ENCODE measurements at places on chromosomes 3 and 15.

- no peak for DNase-seq
Observed at GRCh38 chr15:64597477-64597822, 137.1 kb downstream of the ZNF609 start.

DNA sequence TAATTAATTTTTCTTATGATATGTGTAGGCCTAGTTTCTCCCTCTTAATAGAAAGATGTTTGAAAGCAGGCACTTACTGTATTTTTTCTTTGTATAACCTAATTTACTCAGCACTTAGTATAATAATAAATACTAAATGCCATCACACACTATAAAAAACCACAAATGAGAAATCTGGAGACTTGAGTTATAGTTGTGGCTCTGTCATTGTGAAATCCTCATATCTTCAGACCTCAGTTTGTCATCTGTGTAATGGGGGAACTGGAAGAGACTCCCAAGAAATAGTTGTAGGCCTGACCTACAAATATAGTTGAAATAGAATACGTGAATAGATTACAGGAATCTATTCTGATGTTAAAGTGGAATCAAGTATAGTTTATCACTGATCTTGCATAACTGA lies 287.6 kb upstream of the DPH6 start:
- DNase-seq, result no peak

DNA sequence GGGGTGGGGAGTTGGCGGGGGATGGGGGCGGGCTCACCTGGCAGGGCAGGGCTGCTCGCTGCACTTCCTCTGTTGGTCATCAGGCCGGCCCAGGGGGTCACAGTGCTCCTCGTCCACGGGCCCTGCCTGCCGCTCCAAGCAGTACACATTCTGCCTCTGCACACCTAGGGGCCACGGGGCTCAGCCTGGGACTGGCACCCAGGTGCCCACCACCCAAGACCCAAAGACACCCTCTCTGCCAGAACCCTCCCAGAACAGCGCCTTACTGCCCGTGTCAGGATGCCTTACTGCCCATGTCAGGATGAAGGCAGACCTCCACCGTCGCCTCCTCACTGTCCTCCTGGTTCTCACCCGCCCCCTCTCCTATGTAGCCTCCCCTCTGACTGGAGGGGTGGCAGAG lies 43.2 kb downstream of the ADAMTS7 start:
- no peak for DNase-seq

DNA sequence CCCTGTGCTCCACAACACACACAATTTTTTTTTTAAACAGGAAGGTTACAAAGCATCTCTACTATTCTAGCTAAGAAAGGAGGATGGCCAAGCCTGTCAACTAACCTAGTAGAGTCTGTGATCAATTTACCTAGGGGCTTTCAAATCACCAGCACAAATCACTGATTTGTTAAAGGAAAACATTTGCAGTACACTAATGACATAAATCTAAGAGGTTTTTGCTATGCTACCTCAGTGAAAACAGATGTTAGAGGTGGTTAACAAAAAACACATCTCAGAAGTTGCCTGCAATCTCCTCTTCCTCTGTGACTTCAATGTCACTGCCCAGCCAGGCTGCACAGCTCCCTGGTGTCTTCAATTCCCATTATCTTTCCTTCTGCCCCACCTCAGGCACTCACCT lies 72.0 kb downstream of the RAD18 start:
- DNase-seq, result no peak

- DNase-seq, result no peak
Observed at GRCh38 chr3:31294430-31295149, 238.1 kb upstream of the STT3B start.

DNA sequence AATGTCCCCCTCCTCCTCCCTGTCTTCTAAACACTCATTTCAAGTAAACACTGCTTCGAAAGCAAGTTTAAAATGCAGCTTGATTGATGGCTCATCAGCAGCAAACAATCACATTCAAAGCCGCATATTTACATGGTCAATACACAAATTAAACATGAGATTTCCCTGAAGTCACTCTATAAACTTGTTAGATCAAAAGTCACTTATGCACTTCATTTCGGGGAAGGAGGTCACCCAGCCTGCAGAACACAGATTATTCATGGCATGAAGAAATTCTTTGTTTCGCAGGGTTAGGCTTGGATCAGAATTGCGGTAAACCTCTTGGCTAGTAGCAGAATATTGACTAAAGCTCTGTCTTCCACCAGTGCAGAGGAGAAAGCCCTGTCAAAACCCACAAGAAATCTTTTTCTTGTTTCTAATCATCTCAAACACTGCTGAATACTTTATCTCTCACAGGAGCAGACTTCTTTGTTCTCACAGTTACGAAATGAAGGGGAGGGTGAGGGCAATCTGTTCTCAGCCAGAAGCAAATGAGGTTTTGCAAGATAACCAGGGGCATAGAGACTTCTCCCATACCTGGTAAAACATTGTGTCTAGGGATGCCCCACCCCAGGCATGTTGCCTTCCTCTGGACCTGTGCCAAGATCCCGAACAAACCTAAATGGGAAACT lies 133.3 kb upstream of the CHL1 start:
- no peak for DNase-seq

GRCh38 chr3:23405081-23405480 lies 202.0 kb downstream of the UBE2E2 start:
- no peak for DNase-seq

DNA sequence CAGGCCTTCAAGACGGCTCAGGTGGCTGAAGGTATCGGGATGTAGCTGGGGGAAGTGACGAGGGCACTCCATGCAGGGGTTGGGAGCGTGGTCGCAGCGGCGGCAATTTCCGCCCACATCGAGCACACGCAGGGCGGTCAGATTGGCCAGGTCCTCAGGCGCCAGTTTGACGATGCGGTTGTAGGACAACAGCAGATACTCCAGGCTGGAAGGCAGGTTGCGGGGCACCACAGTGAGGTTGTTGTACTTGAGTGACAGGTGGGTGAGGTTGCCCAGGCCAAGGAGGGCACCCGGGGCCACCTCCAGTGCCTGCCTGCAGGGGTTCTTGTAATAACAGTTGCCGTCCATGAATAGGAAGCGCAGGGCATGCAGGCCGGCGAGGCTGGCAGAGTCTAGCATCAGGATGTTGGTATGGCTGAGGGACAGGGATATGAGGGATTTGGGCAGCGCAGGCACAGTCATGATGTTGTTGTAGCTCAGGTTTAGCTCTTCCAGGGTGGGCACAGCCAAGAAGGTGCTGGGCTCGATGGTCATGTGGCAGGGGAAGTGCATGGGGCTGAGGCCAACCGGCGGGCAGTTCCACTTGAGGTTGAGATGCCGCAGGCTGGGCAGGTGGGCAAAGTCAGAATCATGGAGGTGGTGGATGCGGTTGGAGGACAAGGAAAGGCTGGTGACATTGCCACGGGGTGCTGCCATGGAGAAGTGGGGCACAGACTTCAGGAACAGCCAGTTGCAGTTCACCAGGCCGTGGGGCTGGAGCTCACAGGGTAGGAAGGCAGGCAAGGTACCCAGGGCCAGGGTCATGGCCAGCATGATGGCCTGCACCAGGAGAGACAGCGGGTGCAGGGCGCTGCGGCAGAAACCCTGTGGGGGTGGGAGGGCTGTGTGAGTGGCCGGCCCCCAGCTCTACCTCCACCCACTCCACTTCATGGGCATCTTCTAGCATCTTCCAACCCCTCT lies 1.7 kb downstream of the TLR9 start:
- DNase-seq, result no peak

- no peak for DNase-seq
Observed at GRCh38 chr3:30628901-30629590, 22.6 kb downstream of the TGFBR2 start.

- no peak for DNase-seq
Observed at GRCh38 chr3:87733671-87734367, 325.0 kb downstream of the CGGBP1 start.

- DNase-seq, result no peak
Observed at GRCh38 chr15:82093774-82094211, 48.0 kb upstream of the MEX3B start.

GRCh38 chr15:56931639-56932508 lies 13.4 kb downstream of the TCF12 start:
- DNase-seq, result no peak

DNA sequence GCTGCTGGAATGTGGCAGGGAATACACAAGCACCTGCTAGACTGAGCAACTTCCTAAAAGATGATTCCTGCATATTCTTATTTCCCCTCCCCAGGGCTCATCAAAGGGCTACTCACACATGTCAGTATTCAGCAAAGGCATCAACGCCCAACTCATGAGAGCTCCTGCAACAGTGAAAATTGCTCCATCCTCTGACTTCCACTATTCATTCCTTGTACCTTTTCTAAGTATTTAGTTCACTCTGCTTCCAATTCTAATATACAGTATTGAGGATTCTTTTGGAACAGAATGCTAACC lies 84.1 kb downstream of the SCN11A start:
- DNase-seq, result no peak

DNA sequence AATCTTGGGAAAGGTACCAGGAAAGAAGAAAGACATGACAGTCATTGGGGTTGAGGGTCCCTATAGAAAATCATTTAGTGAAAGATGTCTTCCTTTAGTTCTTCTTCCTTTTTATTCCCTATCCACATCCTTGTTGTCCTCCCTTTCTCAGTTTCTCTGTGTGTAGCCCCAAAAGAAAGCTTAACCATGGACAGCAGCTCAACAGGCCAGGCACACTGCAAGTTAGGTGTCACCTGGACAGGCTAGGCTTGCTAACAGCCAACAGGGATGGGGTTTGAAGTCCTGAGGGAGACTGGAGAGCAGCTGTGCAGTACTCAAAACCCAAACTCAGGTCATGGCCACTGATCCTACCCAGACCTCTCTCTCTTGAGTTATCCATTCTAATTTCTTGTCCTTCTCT lies 543.1 kb downstream of the TUSC7 start:
- no peak for DNase-seq

DNA sequence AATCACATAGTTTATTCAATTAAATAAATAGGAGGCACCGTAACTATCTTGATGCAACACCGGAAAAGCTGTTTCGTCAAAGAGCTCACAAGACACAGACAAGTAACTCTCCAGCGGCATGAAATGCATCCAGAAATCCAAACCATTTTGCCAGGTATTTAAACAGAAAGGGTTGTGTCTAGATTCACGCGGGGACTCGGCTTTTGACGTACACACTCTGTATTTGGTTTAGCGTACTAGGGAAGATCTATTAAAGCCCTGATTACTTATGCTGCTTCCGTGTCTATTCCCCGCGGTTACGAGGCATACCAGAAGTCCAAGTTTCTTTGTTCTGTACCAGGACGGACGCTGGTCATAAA lies 718 bp downstream of the BNIP2 start:
- no peak for DNase-seq

DNA sequence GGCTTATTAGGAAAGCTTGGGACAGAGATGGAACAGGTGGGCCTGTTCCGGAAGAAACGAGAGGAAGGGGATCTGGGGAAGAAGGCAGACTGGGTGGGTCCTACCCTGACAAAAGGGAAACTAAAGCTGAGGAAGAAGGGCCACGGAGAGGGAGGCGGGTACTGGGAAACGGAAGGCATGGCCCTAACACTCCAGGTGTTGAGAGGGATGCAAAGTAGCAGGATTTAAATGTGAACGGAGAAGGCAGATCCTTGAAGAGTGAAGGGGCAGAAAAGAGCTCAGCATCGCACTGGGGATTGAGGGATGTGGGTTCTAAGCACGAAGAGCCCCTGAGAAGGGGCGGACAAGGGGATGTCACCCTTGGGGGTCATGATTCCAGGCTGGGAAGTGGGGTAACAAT lies 735 bp downstream of the STIMATE start:
- DNase-seq, result no peak

GRCh38 chr3:53498806-53499641 lies 4.6 kb downstream of the CACNA1D start:
- no peak for DNase-seq

DNA sequence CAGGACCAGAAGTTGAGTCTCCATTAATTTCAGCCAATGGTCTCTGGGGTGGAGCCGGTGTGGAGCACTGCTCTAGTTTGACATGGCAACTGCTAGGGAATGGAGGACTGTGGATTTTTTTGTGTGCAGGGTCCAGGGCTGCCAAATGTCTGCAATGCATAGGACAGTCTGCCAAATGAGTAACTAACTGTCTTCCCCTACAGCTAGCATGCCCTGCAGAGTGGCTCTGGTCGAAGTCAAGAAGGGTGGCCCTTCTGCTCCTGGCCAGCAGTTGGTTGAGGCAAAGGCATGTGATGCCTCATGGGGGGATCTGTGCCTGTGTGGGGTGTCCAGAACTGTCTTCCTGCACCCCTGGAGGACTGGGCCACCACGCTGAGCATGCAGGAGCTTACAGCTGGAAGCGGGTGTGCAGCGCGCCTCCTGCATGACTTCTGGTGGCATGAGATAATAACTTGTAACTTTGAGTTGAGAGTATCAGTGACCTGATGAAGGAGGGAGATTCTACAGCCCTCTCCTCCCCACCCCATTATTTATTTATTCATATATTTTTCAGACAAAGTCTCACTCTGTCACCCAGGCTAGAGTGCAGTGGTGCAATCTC lies 4.6 kb downstream of the TPRA1 start:
- no peak for DNase-seq

- DNase-seq, result no peak
Observed at GRCh38 chr15:83767741-83768140, 113.8 kb downstream of the ADAMTSL3 start.

DNA sequence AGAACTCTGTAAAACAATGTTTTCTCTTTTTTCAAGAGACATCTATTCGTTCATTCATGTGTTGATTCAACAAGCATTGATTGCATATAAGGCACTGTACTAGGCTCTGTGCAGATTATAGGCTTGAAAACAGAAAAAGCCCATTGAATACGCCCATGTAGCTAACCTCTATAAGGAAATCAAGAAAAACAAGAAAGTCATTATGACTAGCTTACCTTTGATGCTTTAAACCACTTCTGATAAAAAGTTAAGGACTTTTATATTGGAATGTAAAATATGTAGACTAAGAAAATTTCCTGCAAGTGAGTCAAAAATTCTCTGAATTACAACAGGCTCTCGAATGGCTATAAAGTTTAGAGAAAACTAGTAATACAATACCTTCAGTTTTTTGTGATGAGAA lies 92.5 kb downstream of the BDH1 start:
- DNase-seq, result no peak

- DNase-seq, result no peak
Observed at GRCh38 chr3:149245738-149246451, 24.3 kb upstream of the CP start.

- no peak for DNase-seq
Observed at GRCh38 chr3:102084704-102085103, 235.4 kb downstream of the NFKBIZ start.
